Mesenteric fat pad (tissue), 1 donor: ENCODE measurements at places on chromosomes 2 and 18. TPM values are rescaled to one million over a fixed set of nuclear protein-coding genes. Genes with fewer than 3 reads are reported as not detected.
A peak's percentile ranks its signal among the peaks of the same experiment; 100 is the strongest.

Gene SPATA3
- not detected for total RNA-seq

DNA sequence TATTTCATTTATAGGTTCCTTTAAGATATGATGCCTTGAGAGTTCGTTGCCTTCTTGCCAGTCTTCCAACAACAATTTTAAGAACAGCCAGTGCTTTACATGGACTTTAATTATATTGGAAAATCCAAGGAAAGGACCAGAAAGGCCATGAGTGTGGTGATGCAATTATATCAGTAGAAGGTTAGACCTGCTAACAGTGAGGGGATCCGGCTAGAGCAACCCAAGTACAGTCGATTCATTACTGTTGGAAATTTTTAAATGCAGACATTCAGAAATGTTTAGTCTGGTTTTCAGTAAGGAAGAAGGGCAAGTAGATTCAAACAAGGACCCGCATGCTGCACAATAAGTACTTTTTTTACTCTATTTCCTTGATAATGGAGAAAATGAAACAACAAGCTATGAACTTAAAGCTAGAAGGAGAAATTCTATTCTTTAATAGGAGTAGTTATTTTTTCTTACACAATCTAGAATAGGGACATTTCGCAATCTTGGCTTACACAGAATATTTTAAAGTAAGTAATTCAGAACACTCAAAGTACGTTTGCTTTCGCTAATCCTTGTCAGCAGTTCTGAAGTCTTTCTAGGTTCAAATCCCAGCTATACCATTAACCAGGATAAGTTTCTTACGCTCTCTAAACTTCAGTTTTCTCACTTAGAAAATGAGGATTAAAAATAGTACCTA is 405.5 kb downstream of the MEIS1 start:
- no peak for DNase-seq

Gene POTEC
- total RNA-seq = not detected

DNA sequence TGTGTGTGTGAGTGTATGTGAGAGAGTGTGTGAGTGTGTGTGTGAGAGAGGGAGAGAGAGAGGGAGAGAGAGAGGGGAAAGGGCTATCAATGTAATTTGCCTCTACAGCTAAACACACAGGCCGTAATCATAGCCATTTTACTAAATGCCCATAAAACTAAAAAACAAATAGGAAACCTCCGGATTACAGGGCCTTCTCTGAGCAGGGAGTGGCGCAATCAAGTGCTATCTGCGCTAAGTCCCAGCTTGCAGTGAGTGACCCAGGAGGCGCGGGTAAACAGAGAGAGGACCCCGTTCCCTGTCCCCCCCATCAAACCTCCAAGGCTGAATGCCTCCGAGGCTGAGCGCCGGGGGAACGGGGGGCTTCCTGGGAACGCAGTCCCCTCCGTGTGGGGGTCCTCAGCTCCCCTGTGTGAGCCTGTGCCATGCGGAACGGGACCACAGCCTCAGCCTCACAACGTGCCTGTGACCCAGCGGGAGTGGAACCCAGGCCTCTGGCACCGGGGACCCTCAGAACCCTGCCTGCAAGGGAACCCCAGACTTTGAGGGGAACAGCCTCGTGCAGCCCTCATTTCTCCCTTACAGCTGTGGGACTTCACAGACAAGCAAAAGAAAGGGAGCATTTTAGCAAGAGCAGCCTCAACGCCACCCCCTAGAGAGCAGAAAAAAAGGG is 54.7 kb upstream of the ID2 start:
- DNase-seq = peak; percentile 89

DNA sequence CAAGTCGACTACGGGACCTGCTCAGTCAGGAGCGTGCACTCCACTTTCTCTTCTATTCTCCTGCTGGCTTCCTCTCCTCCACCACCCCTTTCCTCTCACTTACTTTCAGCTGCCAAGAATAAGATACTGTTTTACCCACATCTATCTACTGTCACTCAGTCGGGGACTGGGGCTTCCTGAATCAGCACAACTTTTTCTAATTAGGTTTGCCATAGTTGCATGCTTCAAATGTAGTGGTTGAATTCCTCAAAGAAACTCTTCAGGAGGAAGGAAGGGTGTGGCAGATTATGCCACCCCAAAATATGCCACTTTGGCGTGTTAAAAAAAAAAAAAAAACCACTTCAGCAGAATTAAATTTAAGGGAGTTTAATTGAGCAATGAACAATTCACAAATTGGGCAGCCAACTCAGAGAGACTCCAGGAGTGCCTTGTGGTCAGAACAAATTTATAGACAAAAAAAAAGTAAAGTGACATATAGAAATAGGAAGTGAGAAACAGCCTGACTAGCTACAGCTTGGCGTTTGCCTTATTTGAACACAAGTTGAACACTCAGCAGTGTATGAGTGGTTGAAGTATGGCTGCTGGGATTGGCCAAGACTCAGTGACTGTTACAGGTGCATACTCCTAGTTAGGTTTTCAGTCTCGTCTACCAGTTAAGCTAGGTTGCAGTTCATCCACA is 32.5 kb upstream of the RMDN2 start:
- no peak for DNase-seq

GRCh38 chr2:22901471-22902179 is 483.4 kb upstream of the KLHL29 start:
- DNase-seq = no peak

Gene SP140L
- total RNA-seq = 15.6 TPM

Gene ITGAV
- 137 TPM for total RNA-seq

- DNase-seq = peak; percentile 81
Measured at GRCh38 chr2:71615767-71616730, 162.7 kb downstream of the DYSF start.

DNA sequence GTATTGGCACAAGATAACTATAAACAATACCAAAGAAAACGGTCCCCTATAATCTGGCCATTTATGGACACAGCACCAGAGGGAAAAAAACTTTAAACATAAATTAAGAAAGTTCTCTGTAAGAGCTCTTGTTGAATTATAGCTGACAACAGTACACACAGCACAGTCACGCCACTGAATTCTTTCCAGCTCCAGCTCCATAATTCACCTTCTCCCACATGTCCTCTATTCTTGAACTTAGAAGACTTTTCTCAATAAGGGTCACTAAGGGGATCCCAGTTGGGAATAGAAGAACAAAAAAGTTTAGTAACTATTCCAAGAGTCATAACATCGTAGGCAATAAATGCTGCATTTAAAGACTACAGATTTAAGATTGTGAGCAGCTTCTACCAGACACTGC is 124.6 kb upstream of the CYP1B1 start:
- no peak for DNase-seq

- DNase-seq = no peak
Measured at GRCh38 chr2:208657468-208657867, 250.9 kb downstream of the PTH2R start.

DNA sequence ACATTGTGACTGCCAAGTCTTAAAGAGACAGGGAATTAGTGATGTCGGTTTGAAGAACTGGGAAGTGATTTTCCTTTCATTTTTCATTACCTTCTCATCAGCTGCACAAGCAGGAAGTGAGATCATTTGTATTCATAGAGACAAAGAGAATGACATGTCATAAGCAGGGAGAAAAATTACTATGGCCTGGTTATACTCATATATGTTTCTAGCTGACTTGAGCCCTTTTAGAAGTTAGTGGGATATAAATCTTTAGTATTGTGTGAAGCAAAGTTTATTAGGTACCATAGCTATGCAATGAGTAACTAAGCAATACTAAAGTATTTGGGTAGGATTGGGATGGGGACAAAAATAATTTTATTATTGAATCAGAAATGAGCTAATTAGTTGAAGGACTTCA is 284.1 kb downstream of the PID1 start:
- no peak for DNase-seq

- no peak for DNase-seq
Measured at GRCh38 chr2:30979822-30980245, 158.4 kb downstream of the GALNT14 start.
